ENCODE measurements at places on chromosomes 4 and X.

GRCh38 chr4:118318931-118319330, 33.9 kb downstream of the PRSS12 start:
- DNase-seq = no peak

GRCh38 chrX:132749406-132749805, 209.0 kb downstream of the HS6ST2 start:
- no peak for DNase-seq

- DNase-seq = no peak
Observed at GRCh38 chr4:119643306-119644042, 14.9 kb upstream of the PDE5A start.

GRCh38 chr4:36168127-36168878, 76.0 kb downstream of the ARAP2 start:
- DNase-seq = no peak

GRCh38 chrX:106392346-106392745, 219.4 kb upstream of the RADX start:
- DNase-seq = no peak

DNA sequence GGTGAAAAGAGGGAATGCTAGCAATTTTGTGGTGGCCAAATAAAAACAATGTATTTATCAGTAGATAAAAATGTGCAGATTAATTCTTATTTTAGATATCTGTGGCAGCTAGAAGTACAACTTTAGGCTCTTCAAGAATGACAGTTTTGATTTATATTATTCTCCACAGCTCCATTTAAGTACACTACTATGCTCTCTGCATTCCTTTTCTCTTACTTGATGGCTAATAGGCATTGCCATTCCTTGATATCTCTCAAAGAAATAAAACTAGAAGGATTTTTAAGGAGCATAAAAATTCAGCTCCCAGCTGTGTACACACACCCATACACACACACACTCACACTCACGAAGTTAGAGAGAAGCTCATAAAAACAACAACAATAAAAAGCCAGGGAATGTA, 59.4 kb upstream of the H2AZ1 start:
- DNase-seq = no peak

- DNase-seq = no peak
Observed at GRCh38 chrX:3651277-3651676, 62.2 kb downstream of the PRKX start.

DNA sequence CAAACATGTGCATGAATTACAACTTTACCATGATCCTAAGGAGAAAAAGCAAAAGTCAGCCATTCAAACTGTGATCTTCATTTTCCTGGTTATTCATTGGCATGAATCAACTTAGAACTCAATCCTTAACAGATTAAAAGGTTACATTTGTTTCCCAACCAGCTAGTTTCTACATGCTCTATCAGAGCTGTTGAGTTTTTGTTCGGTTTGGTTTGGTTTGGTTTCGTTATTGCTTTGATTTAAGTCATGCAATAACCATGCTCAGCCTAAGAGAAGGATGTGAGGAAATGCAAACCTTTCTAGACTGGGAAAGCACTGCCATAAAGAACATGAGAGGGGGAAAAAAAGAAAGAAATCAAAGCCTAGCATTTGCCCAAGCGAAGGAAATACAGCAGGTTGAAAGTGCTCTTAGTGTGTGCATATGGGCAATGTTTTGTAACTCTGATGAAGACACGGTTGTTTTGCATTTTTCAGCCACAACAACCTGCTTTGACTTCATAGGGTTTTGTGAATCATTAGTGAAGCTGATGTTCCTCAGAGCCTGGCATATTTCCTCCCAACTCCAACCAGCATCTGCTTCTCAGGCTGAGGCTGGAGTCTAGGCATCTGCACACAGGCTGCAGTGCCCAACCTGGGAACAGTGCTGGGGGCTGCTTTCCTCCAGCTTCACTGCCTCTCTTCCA, 234.3 kb downstream of the ZNF674 start:
- DNase-seq = no peak

DNA sequence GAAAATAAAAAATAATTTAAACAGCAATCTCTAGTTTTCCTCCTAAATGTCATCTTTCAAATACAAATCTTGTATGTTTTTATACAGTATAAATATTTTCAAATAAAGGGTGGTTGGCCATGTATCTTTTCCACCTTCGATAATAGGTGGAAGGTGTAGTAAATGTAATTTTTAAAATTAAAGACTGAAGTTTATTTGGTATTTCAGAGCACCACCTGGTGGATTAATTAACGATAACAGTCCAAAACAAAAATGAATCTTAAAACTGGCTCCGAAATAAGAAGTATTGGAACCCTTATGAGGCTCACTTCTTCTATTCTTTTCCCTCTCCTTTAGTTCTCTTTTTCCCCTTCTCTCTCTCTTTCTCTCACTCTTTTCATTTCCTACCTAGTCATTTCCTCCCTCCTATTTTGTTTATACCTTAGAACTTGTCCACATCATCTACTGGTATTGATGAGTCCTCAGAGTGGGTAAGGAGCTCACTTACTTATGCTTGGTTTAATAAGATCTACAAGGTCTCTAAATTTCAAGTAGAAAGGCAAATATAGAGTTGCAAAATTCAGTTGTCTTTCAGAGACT, 82.9 kb upstream of the EXOC1L start:
- no peak for DNase-seq

DNA sequence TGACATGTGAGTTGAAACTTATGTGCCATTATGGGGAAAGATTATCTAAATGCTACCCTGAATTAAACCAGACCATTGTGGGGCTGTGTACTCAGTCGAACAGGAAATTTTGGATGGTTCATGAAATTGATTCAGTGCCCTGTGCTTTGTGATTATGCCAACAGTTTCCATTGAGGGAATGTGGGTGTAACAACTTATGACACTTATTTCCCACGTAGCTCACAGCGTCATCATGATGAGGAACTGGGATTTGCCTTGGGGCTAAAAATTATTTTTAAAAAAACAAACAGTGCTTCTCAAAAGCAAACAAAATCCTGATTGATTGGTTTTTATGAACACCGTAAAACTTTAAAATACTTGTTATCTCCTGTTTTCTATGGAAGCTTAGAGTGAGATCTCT, 8.3 kb upstream of the CLTRN start:
- no peak for DNase-seq

DNA sequence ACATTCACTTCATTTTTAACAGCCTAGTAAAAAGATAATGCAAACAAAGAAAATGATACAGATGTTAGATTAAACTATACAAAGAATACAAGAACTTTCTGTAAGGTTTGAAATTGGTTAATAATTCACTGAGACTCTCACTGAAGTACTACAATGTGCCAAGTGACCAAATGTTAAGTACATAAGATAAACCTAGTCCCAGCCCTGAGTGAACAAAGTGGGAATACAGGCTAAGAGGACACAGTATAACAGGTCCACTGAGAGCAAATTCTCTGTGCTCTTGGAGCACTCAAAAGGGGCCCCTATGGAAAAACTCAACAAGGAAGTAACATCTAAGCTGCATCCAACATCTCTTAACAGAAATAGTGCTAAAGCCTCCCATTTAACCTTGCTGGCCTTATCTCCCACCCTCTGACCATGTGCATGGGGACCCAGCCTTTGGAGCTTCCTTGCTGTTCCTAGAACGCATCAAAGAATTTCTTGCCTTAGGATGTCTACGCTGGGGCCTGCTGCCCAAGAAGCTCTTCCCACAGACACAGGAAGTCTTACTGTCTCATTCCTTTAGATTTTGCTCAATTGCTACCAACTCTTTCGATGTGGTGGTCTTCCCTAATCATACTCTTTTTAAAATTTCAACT, 113.4 kb downstream of the ZAR1 start:
- DNase-seq = no peak

GRCh38 chr4:73690051-73690738, 50.2 kb upstream of the CXCL8 start:
- DNase-seq = no peak

DNA sequence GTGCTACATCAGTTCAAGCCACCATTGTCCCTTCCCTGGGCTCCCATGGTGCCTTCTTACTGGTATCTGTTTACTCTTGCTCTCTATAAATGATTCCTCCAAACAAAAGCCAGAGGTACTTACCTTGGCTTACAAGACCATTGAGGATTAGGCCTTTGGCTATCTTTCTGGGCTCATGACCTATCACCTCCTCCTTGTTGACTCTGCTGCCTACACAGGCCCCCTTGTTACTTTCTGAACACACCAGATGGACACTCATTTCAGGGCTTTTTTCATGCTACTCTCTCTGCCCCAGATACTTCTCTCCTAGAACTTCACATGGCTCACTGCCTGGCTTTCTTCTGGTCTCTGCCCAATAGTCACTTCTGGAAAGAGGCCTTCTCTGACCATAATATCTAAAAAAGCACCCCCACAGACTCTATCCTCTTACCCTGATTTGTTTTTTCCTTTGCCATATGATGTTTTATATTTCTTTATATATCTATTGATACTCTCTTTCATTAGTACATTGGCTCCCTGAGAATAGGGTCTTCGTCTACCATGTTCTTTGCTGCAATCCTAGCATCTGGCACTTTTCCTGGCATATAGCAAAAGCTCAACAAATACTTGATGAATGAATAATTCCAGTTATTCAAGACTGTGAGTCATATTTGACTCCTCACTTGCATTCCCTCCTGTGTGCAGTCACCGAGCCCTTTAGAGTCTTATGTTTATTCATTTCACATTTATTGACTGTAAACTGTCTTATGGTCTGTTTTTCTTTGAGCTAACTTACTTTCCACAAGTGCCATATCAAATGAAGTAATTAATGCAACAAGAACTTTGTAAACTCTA, 27.1 kb upstream of the TAPT1 start:
- no peak for DNase-seq

- no peak for DNase-seq
Observed at GRCh38 chr4:38785901-38786402, 3.2 kb upstream of the TLR10 start.

DNA sequence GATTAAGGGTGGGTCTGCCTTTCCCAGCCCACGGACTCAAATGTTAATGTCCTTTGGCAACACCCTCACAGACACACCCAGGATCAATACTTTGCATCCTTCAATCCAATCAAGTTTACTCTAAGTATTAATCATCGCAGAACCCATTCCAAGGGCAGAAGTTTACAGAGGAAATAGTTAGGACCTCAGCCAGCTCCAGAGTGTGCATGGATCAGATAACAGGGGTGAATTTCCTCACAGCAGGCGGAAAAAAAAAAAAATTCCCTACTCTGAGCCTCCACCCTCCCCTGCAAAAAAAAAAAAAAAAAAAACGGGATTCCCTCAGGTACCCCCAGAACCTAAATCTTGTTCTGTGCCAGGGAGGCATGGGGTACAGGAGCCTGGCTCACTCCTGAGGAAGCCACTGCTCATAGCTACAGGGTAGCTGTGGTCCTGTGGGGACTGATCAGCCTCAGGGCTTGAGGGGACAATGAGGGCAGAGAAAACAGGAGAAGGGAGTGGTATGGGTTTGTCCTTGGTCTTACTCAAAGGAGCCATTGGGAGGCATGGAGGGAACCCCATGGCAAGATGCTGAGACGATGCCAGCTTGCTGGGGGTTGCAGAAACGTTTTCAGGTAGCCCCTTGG, 113.0 kb downstream of the DHRSX start:
- DNase-seq = no peak

DNA sequence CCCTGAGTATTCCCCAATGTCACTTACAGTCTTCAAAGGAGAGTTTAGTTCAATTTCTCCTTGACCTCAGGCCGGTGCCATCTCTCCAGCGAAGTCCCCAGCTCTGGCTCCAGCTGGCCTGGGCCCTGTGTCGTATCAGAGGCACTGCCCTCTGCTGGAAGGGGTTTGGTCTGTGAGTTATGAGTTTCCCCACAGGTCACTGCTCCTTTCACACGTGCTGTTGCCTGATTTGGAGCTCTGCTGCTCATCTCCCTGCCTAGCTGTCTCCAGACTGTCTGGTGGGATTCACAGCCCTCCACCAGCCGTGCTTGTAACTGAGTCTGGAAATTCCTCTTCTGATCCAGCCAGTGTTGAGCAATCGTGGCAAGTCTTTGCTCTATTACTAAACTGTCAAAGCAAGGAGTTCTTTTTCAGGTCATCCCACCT, at the start of gene RAP2C:
Gene RAP2C, minus strand, starts transcription at position 105 of the 426 bp plus-strand sequence. CDS start 2,179 bp downstream, outside the sequence.
- DNase-seq = peak; percentile 14

DNA sequence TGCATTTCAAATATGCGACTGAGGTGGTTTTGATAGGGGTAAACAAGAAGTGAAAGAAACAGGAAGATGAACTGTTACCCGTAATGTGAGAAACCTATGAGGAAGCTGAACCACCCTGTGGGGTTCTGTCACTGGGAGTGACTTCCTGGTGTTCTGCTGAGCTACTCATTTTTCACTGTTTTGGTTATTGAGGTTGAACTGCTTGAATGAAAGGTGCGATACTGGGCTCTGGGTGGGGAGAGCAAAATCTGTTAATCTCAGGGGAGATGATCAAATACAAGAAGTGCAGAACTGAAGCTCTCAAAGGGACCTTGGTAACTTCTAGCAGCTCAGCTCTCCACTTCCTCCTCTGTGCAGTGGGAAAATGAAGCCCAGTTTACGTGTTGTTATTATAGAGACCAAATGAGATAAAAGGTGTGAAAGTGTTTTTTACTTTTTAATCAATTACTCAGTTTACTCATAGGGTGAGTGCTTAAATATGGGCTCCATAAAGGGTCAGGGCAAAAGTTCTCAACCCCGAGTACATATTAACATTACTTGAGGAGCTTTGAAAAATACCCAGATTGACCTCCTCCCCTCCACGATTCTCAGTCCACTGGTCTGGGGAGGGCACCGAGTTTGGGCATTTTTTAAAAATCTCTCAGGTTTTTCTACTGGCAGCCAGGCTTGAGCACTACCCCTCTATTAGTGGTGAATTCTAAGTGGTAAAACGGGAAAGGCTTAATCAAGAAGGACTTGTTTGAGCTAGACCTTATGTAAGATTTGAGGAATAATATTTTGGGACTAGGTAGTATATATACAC, 66.7 kb downstream of the COQ2 start:
- peak; percentile 54 for DNase-seq

- DNase-seq = no peak
Observed at GRCh38 chr4:121510341-121510874, 129.6 kb upstream of the QRFPR start.

GRCh38 chr4:54568184-54568583, 89.6 kb upstream of the KIT start:
- DNase-seq = no peak

DNA sequence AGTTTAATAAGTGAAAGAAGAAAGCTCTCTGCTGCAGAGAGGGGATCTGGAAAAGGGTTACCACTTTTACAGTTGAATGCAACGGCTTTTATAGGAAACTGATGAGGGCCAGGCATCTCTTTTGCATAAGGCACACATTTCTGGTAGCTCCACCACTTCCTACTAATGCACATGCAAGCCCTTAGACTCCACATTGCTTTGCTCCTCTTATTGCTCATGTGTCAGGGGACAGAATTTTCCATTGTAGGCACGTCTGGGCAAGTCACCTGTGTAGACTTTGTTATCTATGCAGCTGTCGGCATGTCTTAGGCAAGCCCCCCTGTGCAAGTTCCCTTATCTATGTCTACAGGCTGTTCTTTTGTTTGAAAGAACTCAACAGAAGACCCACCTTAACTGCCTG, 294.6 kb upstream of the STS start:
- DNase-seq = no peak

- no peak for DNase-seq
Observed at GRCh38 chr4:40471923-40472322, 136.8 kb downstream of the CHRNA9 start.

GRCh38 chr4:69764311-69764710, 3.9 kb upstream of the SULT1B1 start:
- no peak for DNase-seq

Data from GM12891 (cell line).